ENCODE measurements at places on chromosomes 7 and 10.

DNA sequence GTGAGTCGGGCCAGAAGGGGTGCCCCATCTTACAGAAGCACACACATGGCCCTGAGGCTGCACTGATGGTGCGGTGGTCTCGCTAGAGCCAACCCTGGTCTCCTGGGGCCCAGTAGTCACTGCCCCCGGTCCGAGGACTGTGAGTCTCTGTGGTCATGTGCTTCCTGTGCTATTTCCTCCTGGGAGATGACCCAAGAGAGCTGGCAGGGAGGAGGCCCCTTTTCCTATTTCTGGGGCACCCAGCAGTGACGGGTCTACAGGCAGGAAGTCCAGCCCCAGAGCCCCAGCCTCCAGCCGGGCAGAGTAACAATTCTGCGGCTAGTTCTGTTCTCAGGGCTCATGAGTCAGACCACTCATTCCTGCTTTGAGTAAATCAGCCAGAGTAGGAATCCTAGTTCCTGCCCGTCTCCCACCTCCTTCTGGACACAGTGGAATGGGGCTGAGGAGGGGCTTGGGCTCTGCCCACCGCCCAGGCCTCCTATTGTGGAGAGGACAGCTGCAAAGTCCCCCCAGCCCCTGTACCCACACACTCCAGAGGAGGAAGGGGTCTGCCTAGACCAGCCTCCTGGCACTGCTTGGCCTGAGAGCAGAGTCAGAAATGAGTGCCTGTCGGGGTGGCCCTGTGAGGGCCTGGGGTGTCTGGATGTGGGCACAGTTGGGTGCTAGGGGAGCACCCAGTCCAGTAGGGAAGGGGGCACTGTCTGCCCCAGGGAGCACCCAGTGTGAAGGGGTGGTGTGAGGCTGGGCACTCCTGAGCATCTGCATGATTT, 80.5 kb upstream of the PPIF start:
- peak; percentile 93 for DNase-seq

DNA sequence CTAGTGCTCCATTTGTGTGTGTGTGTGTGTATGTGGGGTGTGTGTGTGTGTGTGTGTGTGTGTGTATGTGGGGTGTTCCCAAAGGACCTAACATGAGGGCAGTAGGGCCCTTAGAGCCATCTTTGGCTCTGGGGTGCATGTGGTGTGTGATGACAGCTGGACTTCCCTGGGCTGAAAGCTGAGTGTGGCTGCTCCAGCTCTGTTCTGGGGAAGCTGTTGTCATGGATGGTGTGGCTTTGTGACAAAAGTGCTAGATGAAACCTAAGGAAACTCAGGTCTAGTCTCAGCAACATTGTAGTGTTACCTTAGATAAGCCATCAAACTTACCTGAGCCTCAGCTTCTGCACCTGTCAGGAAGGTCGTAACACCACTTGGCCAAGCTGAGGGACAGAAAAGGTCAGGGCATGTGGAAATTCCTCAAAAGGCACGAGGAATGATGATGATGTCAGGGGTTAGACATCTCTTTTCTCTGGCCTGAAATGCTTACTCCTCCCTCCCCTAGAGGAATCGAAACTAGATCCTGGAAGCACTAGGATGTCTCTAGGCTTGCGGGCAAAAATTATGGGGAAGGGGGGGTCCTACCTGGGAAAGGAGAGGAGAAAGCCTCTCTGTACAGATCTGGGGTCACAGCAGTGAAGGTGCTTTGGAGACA, 115.4 kb downstream of the RPS24 start:
- peak; percentile 80 for DNase-seq

- no peak for DNase-seq
Observed at GRCh38 chr10:130660266-130660665, 524.1 kb downstream of the GLRX3 start.

- DNase-seq, result no peak
Observed at GRCh38 chr7:23955145-23955544, 245.1 kb downstream of the STK31 start.

- no peak for DNase-seq
Observed at GRCh38 chr7:112635742-112636141, 154.5 kb downstream of the TMEM168 start.

DNA sequence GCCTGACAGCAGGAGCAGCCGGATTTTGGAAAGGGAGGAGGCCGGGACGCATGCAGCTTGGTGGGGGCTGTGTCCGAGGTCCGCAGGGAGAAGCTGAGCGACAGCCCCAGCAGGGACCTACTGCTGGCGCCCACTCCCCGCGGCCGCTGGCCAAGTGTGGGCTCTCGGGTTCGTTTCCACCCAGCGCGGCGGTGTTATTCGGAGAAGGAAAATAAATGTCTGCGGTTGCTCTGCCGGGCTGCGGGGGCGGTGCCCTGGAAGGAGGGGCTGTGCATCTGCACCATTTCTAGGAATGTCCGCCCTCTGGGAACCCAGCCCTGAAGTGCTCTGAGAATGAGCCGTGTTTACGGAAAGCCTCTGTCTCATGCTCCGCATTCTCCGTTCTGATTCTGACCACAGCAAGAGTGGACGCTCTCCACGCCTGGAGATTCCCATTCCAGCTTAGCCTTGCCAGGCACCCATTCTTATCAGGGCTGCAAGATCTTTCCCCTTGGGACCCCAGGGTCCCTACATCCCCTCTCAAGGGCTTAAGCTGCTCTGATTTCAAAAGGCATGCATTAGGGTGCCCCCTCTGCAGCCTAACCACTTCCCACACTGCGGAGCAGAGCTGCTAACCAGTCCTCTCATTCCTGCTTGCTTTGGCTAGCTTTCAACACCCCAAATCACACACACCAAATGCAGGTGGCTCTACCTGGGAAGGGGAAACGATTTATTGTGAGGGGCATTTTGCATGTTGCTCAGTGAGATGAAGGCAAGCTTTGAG, 256.6 kb upstream of the GLI3 start:
- peak; percentile 95 for DNase-seq

GRCh38 chr7:130084037-130084875, 13.9 kb downstream of the KLHDC10 start:
- DNase-seq, result no peak

DNA sequence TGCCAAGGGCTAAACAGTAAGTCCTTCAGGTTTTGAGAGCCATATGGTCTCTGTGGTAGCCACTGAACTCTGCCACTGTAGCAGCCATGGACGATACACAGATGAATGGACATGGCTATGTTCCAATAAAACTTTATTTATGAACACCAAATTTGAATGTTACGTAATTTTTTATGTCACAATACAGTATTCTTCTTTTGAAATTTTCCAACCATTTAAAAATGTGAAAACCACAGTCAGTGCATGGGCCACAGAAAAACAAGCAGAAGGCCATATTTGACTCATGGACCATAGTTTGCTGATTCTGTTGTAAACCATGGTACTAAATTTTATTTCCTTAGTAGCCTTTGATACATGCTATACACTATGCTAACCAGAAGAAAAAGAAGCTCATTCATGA, 361.8 kb downstream of the MAGI2 start:
- DNase-seq, result peak; percentile 10

DNA sequence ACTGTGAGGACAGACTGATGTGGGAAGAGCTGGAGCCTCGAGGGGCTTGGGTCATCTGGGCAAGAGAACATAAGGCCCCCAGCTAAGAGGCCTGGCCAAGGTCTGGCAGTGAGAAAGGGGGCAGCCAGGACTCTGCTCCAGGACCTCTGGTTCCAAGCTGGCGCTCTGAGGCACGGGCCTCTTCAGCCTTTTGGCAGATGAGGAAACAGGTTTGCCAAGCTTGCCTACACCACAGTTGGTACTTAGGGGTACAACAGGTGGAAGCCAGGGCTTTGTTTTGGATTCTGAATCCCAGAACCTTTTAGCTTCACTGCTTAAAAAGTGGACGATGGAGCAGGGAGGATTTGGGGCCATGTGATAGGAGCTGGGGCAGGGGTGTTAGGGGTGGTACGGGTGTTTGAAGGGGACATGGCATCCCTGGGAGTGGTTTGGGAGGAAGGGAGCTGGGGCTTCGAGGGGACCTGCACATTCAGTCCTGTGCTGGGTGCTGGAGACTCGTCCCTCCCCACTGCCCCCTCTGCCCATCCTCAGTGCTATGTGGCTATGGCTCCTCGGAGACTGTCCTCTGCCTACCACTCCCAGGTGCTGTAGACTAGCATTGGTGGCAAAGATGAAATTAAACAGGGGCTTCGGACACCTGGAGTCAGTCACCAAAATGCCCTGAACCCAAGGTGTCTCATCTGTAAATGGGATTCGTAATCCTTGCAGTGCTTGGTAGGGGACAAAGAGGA, 30.3 kb downstream of the ZNF775 start:
- no peak for DNase-seq

DNA sequence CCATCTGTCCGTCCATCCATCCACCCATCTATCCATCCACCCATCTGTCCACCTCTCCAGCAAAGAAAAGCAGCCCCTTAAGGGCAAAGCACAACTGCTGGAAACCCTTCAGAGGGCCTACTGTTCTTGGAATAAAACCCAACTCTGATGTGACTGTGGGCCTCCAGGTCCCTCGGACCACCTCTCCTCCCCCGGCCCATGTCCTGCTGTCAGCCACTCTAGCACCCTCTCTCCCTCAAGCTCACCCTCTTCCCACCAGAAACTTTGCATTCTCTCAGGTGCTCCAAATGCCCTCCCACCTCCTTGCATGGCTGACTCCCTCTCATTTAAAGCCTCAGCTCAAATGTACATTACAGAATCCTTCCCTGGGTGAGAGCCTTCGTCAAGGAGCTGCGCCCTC, 110.3 kb downstream of the ARHGAP22 start:
- no peak for DNase-seq

DNA sequence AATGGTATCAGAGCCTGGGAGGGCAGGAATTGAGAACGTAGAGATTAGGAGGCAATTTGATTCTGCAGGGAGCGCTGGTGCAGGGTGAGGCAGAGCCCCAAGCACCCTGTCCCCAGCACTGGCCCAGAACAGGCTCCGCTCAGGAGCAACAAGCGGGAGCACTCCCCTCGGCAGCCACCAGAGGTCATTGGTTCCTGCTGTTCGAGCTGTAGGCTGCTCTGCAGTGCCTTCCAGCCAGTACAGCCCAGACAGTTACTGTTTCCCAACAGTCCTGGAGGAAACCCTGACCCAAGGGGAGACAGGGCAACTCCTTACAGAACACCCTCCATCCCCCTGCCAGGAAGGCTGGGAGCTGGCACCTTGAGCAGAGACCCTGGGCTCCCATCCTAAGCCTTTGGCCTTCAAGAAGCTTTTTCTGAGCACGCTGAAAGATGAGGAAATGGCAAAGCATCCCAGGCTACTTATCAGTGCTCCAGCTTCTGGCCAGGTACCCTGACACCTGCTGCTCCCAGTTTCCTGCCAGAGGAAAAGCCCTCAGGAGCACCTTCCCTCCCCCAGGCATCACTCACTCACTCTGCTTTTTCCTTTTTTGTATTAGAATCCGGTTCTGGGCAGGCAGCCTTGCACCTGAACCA, 71.2 kb upstream of the EFCAB10 start:
- peak; percentile 94 for DNase-seq

GRCh38 chr7:68309806-68310205, 1288.5 kb upstream of the AUTS2 start:
- no peak for DNase-seq

GRCh38 chr7:12801107-12801506, 113.7 kb downstream of the ARL4A start:
- no peak for DNase-seq

- DNase-seq, result no peak
Observed at GRCh38 chr7:27205325-27206280, 5.7 kb upstream of the HOXA13 start.

DNA sequence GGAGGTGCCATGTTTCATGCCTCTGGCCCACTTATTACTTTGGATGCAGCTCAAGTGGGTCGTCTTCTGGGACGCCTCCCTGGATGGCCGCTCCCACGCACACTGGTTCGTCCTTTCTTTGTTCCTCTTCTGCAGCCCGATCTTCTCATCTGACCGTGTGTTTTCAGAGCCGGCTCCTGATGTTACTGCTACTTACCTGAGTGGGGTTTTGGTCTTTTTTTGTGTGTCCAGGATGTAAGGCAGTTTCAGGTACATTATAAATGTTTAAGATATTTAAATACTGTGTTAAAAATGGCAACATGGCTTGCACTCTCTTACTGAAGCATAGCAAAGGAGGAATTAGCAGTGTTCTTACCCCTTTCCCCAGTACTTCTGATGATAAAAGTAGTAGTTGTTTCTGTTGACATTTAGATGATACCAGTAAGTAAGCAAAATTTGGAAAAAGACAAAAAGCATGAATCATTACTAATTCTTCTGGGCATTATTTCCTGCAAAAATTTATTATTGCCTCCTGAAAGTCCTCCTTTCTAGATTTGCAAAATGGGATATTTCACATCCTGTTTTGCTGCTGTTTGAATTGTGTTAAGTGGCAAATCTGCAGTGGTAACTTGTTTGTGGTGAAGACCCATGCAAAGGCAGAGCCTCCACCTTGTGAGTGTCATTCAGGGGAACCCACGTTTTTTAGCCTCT, 59.4 kb downstream of the SHH start:
- no peak for DNase-seq

- no peak for DNase-seq
Observed at GRCh38 chr10:70966646-70967553, 78.5 kb upstream of the PCBD1 start.

DNA sequence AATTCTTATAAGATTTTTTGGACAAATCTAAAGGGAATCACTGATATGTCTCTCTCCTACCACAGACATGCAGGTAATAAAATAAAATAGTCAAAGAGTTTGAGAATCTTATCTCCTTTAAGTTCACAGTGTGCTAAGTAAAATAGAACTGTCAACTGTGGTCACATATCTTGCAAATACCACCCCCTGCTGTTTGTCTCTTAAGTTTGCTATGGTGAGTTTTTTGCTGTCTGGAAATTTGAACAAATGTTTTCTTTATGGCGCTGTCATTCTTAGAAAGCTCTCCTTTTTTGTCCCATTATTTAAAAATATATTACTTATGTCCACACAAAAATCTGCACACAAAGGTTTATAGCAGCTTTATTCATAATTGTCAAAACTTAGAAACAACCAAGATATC, 19.6 kb downstream of the GIMAP5 start:
- DNase-seq, result no peak

DNA sequence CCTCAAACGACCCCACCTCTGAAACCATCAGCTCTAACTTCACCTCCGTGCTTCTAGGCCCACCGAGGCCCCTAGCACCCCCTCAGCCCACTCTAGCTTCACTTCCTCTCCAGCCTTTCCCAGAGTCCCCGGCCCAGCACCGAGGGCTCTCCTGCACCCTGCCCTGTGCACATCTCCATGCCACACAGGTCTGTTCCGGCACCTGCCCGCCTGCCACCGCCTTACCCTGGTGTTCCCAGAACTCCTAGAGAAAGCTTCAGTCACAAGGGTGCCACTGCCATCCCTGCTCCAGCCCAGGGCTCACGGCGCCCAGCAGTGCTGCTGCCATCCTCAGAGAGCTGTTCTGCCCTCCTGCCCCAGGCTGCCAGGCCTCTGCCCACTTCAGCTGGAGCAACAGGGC, 61.3 kb upstream of the INSIG1 start:
- no peak for DNase-seq
